ENCODE measurements at places on chromosomes 3 and 15. TPM values are rescaled to one million over a fixed set of nuclear protein-coding genes. Genes with fewer than 3 reads are reported as not detected.

GRCh38 chr15:47725906-47726305 is 8.6 kb downstream of the SEMA6D start:
- no peak for DNase-seq

- peak; percentile 78 for DNase-seq
Measured at GRCh38 chr3:18111796-18112232, 313.3 kb downstream of the SATB1 start.

Gene GASK1A
- total RNA-seq, result not detected

Gene TUBGCP4
- total RNA-seq, result 17.6 TPM

Data from RPMI7951 (cell line).